ENCODE measurements at places on chromosomes 6 and 20.

DNA sequence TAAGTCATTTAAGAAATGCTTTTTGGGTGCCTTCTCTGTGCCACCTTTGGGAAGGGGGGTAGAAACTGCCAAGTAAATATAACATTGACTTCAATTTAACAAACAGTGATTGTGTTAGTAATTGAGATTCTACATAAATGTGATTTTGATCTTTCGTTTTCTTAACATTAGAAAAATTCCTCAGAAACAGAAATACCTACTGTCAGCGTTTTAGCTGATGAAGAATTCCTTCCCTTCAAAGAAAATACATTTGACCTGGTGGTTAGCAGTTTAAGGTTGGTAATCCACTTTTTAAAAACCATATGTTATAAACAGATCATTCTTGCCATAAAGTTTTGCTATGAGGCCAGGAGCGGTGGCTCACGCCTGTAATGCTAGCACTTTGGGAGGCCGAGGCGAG is 9.8 kb downstream of the NDUFAF5 start:
- DNase-seq, result no peak

- DNase-seq, result peak; percentile 77
These were observed 36.2 kb upstream of the DSP start for GRCh38 chr6:7505189-7505699.

DNA sequence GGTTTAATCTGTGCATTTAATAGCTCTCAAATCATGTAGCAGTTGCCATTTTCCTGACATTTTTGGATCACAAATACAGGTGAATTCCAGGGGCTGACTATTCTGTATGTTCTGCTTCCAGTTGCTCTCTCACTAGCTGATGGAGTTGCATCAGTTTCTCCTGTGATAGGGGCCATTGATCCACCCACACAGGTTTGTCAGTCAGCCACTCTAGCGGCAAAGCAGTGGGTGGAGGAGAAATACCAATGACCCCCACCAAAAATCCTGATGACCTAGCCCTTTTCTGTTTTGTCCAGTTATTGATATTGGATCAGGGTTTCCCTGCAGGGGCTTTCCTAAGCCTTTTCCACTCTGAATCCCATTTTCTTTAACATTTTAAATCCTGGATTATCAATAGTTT is 72.3 kb upstream of the BTN3A2 start:
- DNase-seq, result no peak

DNA sequence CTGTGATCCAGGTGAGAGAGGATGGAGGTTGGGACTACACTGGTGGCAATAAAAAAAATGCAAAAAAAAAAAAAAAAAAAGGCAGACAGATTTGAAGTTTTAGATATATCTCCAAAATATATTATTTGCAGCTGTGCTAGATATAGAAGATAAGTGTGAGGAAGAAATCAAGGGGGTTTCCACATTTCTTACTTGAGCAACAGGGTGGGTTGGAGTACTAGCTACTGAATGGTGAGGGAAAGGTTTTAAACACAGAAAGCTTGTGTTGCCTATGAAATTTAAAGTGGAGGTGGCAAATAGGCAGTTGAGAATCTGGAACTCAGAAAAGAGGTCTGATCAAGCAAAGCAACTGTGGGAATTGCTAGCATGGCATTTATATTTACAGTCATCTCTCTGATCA is 59.9 kb upstream of the GNRH2 start:
- peak; percentile 10 for DNase-seq

- DNase-seq, result peak; percentile 99
These were observed 12.2 kb upstream of the SERPINB1 start for GRCh38 chr6:2853769-2854395.

- DNase-seq, result peak; percentile 34
These were observed 2.4 kb upstream of the MDGA1 start for GRCh38 chr6:37699887-37700619.

DNA sequence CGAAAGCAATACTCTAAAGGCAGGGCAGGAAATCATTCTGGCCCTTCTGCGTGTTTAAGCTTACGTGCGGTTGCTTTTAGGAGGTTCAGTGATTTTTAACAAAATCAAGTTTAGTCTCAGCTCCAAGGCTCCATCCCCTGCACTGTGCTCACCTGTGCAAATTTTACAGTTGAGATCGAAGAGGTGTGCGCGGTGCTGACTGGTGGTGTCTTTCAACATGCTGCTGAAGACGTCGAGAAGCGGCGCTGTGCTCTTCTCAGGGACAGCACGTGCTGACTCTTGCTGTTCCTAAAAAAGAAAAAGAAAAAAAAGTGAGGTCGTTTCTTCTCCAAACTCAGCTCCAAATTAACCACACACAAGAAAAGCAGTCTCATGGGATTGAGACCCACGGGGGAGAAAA is 32.0 kb downstream of the DIDO1 start:
- no peak for DNase-seq

- no peak for DNase-seq
These were observed 5.0 kb upstream of the CAP2 start for GRCh38 chr6:17388365-17388764.

DNA sequence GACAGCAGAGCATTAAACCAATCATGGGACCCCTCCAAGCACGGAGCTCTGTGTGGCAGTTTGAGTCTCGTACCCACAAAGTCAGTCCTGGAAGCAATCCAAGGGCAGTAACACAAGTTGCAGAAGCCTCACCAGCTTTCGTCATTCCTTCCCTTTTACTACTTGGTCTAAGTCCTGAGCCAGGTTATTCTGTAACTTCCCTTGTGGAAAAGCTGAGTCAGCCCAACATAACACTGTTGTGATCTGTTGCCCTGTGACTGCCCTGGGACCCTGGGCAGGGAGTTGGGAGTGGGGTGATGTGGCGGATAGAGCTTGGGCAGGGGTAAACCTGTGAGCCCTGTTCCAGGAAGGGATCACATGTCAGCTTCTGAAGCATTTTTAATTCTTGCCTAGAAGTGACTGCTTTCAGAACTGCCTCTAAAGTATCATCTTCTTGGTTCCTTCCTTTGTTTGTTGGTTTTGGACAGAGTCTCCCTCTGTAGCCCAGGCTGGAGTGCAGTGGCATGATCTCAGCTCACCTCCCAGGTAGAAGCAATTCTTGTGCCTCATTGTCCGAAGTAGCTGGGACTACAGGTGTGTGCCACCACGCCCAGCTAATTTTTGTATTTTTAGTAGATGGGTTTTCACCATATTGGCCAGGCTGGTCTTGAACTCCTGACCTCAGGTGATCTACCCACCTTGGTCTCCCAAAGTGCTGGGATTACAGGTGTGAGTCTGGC is 183.7 kb upstream of the JAG1 start:
- DNase-seq, result peak; percentile 63

- DNase-seq, result no peak
These were observed 30.9 kb upstream of the ASXL1 start for GRCh38 chr20:32327087-32327681.

- DNase-seq, result no peak
These were observed 21.5 kb downstream of the SYNJ2 start for GRCh38 chr6:158002951-158003853.

DNA sequence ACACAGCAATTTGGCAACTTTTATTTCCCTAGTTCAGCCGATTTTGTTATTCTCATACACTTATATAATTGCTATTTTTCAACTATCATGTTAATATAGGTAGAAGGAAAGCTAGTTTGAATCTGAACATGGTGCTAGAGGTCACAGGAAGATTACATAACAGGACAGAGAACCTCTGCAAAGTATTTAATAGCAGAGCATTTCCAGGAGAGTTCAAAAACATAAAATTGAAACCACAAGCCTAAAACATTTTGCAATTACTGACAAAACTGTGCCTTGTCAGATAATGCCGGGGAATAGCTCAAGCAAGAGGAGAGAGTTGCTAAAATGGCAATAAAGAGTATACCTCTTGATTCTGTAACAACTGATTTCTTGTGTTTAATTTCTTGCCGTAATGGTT is 70.8 kb downstream of the TFAP2B start:
- DNase-seq, result no peak

DNA sequence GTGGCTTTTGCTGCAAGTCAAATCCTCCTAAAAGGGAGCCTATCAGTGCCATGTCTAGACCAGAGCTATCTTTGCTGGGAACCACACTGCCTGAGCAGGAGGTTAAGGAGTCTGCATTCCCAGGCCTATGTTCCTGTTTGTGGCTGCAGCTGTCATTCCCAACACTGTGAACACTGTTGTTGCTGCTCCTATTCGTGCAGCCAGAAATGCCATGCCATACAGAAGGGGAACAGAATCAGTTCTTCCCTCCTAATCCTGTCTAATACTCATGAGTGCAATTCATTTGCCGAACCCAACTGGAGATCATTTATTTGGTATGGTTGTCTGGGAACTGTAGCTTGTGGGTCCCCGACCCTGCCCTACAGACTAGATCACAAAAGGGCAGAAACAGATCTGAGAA is 406.5 kb upstream of the GJE1 start:
- DNase-seq, result no peak

Measured in suppressor macrophage treated with lipopolysaccharide for 1 hour (primary cell).